ENCODE measurements at places on chromosomes 3 and 15. TPM values are rescaled to one million over a fixed set of nuclear protein-coding genes. Genes with fewer than 3 reads are reported as not detected.

The SEMA5B gene
- total RNA-seq: 4.9 TPM

The CD86 gene
- 19.7 TPM for total RNA-seq

The PARP16 gene
- total RNA-seq: 6.9 TPM

The CYP1A2 gene
- not detected for total RNA-seq

The CKMT1B gene
- total RNA-seq: not detected

The SYNPR gene
- not detected for total RNA-seq

The CELSR3 gene
- total RNA-seq: 1.3 TPM

The GHSR gene
- not detected for total RNA-seq

The GOLGA6B gene
- not detected for total RNA-seq

The MAP6D1 gene
- total RNA-seq: 1.7 TPM

The CNTN3 gene
- total RNA-seq: 9.8 TPM

The FAM81A gene
- 1.2 TPM for total RNA-seq

The KNG1 gene
- total RNA-seq: not detected

The GABRA5 gene
- not detected for total RNA-seq

The C3orf22 gene
- not detected for total RNA-seq

The GPR62 gene
- not detected for total RNA-seq

The RABL3 gene
- total RNA-seq: 16.6 TPM

The LYZL4 gene
- not detected for total RNA-seq

The AMT gene
- total RNA-seq: 11.3 TPM

The STAB1 gene
- 651 TPM for total RNA-seq

The ITIH4 gene
- total RNA-seq: 88.7 TPM

The NAALADL2 gene
- total RNA-seq: 19.0 TPM
